Activated CD4-positive, alpha-beta T cell treated with anti-CD3 and anti-CD28 coated beads for 4 hours (primary cell): ENCODE measurements at places on chromosomes 13 and 19.

DNA sequence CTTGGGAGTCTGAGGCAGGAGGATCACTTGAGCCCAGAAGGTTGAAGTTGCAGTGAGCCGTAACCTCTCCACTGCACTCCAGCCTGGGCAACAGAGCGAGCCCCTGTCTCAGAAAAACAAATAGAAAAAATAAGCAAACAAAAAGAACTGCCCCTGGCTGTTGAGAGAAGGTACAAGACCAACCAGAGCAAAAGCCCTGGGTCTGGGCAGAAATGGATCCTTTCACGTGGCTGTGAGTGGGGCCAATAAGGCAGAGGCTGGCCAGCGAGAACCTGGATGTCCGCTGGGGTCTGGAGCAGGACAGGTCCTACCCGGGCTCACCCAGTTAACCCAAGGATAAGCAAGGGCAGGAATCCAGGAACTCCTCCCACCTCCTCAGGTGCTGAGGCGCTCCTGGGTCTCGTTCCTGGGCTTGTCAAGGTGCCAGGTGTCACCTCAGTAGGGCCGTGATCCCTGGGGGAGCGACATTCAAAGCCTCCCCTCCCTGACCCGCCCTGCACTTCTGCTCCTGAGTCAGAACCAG, 4.7 kb upstream of the SLC5A5 start:
- no peak for DNase-seq

DNA sequence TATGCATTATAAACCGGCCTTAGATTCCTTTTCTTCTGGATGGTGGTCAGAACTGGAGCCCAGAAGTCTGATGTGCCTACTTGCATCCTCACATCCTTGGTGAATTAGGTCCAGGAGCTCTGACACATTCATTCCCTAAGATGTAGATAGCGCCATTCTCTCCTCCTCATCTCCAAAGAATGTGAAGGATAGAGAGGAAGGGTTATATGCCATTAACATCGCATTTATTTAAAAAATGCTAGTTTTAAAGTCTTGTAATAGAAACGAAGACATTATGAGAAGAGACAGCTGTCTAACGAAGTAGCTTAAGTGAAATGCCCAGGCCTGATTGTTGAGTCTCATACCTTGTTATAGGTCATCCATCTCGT, 9.7 kb downstream of the MBNL2 start:
- DNase-seq, result no peak

DNA sequence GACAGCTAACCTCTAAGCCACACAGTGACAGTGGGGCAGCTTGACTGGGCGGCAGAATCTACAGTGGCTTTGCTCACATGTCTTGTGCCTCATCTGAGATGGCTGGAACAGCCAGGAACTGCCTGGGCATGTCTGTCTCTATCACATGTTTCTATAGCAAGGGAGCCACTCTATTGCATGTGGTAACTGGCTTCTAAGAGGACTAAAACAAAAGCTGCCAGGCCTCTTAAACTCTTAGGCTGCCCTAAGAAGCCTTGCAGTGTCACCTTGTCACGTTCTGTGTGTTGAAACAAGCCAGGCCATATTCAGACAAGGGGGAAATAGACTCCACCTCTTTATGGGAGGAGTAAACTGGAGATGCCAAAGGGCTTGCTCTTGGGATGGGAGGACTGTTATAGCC, 122.9 kb upstream of the MAB21L1 start:
- no peak for DNase-seq

- no peak for DNase-seq
Measured at GRCh38 chr13:51638216-51638871, 54.1 kb downstream of the WDFY2 start.

GRCh38 chr19:23699521-23699860, 12.5 kb upstream of the ZNF675 start:
- no peak for DNase-seq

DNA sequence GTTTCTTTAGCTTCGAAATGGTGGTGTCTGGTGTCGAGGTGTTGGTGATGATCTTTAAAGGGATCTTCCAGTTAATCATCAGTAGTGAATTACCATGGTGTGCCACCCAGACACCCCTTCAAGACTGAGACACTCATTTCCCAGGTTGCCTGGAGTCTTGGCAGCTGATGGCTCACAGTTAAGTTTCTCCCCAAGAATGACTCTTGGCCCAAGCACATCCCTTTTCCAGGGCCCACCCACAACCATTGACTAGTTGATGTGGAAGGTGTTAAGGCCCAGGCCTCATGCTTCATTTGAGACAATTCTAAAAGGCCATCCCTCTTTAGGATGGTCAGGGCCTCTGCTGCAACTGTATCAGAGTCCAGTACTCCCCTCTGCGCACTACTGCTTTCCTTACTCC, 145.5 kb downstream of the FOXO1 start:
- DNase-seq, result no peak

DNA sequence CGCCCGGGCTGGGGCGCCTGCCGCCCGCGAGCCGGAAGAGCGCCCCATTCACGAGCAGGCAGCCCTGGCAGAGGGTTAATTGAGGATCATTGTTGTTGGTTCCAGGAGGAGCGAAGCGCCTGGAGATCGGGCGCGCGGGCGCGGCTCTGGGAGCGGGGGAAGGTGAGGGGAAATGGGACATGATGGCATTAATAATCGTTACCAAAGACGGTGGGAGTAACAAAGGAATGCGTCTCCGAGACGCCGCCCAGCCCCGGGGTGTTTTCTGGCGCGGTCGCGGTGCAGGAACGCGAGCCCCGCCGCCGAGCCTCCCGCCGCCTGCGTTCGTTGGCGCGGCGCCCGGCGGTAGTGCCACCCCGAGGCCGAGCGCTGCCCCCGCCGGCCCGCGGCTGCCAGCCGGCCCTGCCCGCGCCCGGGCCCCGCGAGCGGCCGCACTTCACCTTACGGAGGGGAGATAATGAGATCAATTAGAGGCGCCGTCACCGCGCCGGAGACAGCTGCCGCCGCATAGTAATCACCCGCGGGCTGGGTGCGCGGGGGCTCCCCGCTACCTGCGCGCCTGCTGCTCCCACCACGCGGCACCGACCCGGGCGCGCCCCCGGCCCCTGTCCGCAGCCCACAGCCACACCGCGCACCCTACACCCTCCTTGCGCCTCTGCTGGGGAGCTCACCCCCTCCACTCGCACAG, 2.8 kb downstream of the ZNF536 start:
- DNase-seq, result no peak
